ENCODE measurements at places on chromosomes 7 and 10. TPM values are rescaled to one million over a fixed set of nuclear protein-coding genes. Genes with fewer than 3 reads are reported as not detected.

DNA sequence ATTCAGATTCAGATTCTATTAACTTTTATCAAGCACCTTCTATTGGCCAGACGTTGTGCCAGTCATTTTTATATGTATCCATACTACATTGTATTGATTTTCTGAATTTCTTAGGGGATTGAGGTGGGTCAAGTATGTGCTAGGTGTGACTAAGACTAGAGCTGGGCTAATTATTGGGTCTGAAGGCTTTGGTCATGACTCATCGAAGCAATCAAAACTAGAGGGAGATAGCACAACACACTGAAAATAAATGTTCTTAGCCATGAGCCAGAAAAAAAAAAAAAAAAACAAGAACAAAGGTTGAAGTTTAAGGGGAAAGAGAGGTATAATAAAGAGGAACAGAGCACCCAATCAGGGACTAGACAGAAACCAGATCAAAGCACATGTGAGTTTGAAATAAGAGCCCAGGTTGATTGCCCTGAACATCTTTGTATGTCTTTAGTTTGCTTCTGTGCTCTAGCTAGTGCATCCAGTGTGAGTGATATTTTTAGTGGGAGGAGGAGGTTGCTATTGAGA lies 171.6 kb upstream of the FOXP2 start:
- no peak for DNase-seq

The DYNC1I1 gene
- total RNA-seq: not detected

DNA sequence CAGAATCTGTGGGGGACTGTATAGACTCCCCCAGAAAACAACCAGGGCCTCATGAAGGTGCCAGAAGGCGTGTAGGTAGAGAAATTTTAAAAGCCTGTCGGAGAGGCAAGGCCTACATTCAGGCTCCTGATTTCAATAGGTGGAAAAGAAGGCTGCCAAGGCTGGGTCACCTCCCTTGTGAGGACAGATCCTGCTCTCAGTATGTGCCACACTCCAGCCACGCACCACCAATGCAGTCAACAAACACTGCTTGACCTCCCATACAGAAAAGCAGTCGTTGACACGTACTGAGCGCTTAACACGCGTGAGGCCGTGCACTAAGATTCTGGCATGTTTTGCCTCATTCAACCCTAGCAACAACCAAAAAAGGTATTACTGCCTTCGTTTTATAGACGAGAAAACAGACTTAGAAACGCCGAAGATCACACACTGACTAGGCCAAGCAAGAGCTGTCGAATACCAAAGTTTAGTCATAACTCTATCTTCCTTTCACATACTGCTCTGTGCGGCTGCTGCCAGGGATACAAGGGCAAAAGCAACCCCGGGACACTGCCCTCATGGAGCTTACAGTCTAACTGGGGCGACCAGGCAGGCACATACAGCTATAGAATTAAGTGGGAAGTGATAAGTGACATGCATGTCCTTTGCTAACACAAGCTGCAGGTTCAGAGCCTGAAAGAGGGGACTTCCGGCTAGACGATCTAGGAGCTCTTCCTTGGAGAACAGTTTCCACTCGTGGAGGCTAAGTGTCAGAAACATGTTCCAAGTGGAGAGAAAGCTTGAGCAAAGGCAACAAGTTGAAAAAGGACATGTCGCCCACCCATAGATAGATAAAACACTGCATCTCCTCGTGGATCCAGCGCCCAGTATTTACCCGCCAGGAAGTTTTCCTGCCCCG lies 797 bp upstream of the NKX2-3 start:
- DNase-seq: no peak

- DNase-seq: no peak
Observed at GRCh38 chr10:123645016-123645415, 21.1 kb upstream of the GPR26 start.

- DNase-seq: no peak
Observed at GRCh38 chr10:118471863-118472262, 123.6 kb downstream of the PRLHR start.

The APBB1IP gene
- total RNA-seq: 80.9 TPM

The SPDYE5 gene
- not detected for total RNA-seq

The SYT15 gene
- 0.95 TPM for total RNA-seq

- DNase-seq: no peak
Observed at GRCh38 chr7:66790725-66791124, 50.2 kb downstream of the RABGEF1 start.

The TCERG1L gene
- 0.08 TPM for total RNA-seq

GRCh38 chr7:44131173-44132029 lies 8.1 kb upstream of the POLD2 start:
- no peak for DNase-seq

The NME8 gene
- total RNA-seq: not detected

DNA sequence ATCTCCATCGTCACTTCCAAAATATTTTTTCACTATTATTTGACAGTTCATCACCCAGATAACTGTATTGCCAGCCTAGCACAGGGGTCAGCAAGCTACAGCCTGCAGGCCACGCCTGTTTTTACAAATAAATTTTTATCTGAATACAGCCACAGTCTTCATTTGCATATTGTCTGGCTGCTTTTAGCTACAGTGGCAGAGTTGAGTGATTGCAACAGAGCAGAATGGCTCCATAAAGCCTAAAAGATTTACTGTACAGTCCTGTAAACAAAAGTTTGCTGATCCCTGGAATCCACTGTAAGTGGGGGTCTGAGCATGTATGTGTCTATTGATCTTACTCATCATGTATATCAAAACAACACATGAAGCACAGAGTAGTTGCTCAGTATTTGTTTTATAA lies 45.9 kb upstream of the GNAI1 start:
- DNase-seq: no peak

DNA sequence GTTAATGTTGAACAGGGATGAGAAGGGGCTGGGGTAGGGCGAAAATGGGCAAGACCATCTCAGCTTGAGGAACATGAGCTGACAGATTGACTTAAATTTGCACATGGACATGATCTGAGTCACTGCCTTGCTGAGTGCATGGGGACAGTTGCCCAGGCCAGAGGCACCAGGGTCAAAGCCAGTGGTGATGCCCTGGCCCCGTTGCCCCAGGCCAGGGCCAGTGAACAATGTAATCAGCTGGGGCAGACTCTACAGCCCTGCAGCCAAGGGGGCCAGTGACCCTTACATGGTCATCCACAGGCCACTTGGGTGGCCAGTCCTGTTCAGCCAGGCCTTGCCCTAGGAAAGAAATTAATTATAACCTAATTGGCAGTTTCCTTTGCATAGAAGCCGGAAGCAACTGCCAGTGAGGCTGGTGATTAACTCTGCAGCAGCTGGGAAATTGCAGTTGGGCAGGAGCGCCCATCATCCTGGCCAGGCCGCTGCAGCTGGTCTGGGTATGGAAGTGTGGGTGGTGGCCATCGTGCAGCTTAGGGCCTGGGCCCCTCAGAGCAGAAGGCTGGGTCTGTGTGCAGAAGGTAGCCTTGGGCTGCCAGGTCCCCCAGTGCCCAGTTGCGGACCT lies 9.6 kb downstream of the RET start:
- DNase-seq: no peak

The SLC29A3 gene
- 2.6 TPM for total RNA-seq

GRCh38 chr10:72204296-72204695 lies 11.5 kb upstream of the ANAPC16 start:
- DNase-seq: no peak

The NRG3 gene
- total RNA-seq: not detected

DNA sequence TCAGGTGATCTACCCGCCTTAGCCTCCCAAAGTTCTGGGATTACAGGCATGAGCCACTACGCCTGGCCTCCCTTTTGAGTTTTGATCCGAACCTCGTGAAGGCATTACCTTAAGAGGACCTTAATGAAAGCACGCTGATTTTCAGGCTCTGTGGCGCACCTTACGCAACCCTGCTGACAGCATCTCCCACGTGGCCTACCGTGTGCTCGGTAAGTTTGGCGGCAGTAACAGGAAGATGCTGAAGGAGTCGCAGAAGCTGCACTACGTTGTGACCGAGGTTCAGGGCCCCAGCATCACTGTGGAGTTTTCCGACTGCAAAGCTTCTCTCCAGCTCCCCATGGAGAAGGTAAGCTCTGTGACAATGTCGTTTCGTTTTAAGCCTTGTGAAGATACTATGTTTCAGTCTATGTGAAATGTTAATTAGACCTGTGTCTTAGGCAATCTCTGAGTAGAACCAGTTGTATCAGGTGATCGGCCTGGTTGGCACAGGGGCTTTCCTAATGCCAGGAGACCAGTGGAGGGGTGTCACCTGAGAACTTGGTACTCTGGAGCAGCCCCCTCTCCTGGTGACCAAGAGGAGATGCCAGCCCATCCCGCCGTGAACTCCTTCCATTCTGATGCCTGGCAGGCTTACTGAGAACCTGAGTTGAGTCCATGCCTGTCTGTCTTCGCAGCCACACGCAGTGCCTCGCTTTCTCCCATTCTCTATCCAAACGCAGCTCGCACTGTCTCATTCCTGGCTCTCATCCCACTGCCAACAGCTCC lies 43.5 kb downstream of the TRRAP start:
- DNase-seq: no peak

- DNase-seq: no peak
Observed at GRCh38 chr10:73044378-73045285, 52.0 kb downstream of the P4HA1 start.

GRCh38 chr10:89242345-89242684 lies 9.3 kb downstream of the LIPA start:
- no peak for DNase-seq

The CARD11 gene
- 163 TPM for total RNA-seq

DNA sequence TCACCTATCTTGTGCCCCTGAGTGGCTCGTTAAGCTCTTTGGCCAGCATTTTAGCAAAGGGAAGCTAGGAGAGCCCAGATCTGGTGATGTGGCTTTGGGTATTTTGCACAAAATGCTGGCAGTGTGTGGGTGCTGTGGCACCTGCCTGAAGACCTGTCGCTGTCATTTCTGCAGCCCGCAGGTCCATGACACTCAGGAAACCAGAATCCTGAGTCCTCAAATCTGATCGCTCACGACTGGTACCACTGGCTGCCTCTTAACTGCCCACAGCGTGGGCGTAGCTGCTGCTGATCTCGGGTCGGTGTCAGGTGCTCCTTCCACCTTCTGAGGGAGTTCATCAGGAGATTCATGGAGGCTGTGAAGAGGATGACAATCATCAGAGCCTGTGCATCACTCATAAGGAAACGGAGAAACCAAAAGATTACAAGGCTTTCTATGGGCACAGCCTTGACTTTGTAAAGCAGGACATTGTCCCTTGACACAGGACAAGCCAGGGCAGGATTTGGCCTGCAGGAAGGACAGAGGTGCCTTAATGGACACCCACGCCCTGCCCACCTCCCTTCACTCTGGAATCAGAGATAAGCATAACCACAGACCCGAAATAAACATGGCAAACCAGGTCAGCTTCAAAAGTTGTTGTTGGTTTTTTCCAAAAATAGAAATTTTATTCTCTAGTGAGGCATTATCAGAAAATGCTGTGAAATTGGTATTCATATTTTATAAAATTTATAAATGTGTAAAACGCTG lies 71.0 kb upstream of the STK17A start:
- DNase-seq: no peak

The NKX1-2 gene
- not detected for total RNA-seq

- DNase-seq: no peak
Observed at GRCh38 chr7:94605031-94605430, 50.9 kb downstream of the SGCE start.

DNA sequence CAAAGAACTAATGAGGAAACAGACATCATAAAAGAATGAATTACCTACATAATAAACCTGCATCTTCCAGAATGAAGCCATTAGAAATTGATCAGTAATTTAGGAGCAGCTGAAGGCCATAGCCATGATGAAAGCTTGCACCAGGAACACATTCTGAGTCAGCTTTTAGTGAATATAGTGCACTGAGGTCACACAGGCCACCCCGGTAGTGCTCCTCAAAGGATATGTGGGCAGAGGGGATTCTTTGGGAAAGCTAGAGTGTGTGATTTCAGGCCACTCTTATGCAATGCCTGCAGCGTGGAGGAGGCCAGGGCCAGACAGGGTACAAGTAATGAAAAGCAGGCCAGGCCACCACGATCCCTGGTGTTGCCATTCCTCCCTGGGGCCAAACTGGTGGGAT lies 451.9 kb downstream of the GRID1 start:
- DNase-seq: no peak

- peak; percentile 14 for DNase-seq
Observed at GRCh38 chr10:133455611-133456031, 1.9 kb downstream of the SCART1 start.

DNA sequence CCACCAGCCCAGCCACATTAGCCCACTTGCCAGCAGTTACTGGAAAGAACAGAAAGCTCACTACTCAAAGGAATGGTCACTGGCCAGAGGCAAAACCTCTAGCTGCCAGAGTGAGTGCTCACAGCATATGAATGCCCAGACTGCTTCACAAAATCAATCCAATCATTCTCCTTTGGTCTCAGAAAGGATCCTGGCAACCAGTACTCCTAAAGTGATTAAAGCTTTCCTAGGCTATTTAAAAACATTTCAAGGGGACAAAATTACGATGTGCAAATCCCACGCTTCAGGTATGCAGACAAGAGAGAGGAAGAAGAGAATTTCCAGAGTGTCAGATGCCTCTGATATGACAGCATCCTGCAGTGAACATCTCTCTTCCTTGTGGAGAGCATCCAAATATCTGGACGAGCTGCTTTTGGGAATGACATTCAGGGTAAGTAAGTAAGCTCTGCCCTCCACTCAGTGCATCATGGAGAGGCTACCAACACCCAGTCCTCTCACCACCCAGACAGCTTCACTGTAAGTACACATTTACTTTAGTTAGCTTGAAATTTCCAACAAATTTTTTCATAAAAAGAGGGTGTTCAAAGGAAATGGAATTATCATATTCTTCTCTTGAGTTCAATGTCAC lies 25.1 kb downstream of the ICA1 start:
- DNase-seq: no peak

DNA sequence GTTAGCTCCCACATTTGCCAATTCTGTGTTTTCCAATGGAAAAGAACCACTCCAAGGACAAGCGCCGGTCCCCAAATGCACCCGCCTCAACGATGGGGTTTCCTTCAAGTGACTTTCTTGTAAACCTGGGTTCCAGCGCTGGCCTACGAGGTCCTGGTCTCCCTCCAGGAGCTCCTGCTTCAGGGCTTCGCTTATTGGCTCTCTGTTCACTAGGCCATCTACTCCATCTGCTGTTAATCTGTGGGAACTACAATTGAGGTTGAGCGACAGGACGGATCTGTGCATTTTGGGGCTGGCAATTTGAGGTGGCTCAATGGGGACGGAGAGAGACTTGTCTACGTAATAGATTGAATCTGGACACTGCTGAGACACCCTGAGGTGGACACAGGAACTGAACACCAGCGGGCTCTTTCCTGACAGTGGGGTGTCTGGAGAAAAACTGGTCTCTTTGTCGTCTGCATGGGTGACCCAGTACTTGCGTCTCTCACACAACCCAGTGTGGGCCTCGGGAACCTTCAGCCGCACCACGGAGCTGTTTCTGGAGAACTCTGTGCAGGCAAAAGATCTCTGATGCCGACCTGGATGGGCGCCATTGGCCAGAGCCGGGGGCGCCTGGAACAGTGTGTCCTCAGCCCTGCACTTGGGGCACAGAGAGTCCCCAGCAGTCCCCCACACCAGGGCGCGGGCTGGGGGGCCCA lies 115.9 kb upstream of the ADAM12 start:
- DNase-seq: no peak
